Mesenchymal stem cell (in vitro differentiated cells and primary cell): ENCODE measurements at places on chromosomes 3 and 15.

- no peaks in the 10 kb centered on the region for H3K27me3 ChIP-seq
- H3K27ac ChIP-seq, result no peak overlapping the region
- DNase-seq, result peak; percentile 38
- H3K4me3 ChIP-seq, result no peak overlapping the region
- peaks cover 11% of the 10 kb centered on the region for H3K36me3 ChIP-seq
Measured at GRCh38 chr3:185912929-185913901, 24.6 kb downstream of the TRA2B start.

- no peak overlapping the region for H3K4me3 ChIP-seq
- no peaks in the 10 kb centered on the region for H3K27me3 ChIP-seq
- no peaks in the 10 kb centered on the region for H3K36me3 ChIP-seq
- DNase-seq, result no peak
Measured at GRCh38 chr3:163601426-163601825, 1476.9 kb downstream of the SI start.

DNA sequence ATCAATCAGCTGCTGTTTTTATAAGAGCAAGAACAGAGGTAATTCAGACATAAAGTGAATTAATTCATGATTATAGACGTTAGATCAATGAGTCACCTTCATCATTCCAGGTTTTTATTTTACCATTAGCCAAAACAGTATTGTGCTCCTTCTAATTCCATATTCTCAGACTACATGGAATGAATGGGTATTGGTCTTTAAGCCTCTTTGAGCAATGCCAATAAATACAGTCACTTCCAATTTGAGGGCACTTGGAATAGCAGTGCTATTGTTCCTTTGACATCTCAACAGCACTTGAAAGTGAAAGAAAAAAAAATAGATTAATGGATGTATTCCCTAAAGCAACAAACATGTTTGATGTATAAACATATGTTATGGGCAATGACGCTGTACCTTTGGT is 830.9 kb upstream of the CFAP20DC start:
- no peak overlapping the region for H3K27ac ChIP-seq
- H3K36me3 ChIP-seq, result no peaks in the 10 kb centered on the region
- H3K4me3 ChIP-seq, result no peak overlapping the region

DNA sequence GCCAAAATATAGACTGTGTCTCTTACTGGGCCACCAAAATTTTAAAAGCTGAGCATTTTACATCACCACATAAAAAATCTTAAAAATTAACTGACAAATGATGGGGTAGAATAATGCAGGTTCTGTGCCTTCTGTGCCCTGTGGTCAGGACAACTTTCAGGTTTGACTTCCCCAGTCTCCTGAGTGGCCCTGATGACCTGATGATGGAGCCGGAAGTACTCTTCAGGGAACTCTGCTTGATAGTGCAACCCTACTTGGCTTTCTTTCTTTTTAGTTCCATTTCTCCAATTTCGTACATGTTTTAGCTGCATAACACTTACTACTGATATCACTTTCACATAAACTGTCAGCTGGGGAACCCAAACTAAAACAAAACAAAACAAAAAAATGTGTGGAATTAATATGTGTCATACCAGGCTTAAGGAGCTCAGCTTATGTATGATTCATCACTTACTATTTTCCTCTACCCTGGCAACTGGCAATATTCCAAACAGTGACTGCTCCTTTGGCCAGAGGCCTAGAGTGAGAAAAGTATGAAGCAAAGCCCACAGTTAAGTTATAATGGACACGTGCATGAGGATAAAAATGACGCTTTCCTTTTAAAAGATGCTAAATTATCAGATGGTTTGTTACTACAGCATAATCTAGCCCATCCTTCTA is 194.3 kb downstream of the BCHE start:
- no peak overlapping the region for H3K4me3 ChIP-seq
- H3K36me3 ChIP-seq, result no peaks in the 10 kb centered on the region
- peak overlapping the region; percentile 99 for H3K27ac ChIP-seq
- no peaks in the 10 kb centered on the region for H3K27me3 ChIP-seq
- peaks cover 1% of the 10 kb centered on the region for H3K4me1 ChIP-seq

- H3K27ac ChIP-seq, result no peak overlapping the region
- peaks cover 3% of the 10 kb centered on the region for H3K4me1 ChIP-seq
- no peak for DNase-seq
- no peak overlapping the region for H3K4me3 ChIP-seq
- H3K27me3 ChIP-seq, result no peaks in the 10 kb centered on the region
- peaks cover 72% of the 10 kb centered on the region for H3K36me3 ChIP-seq
Measured at GRCh38 chr3:45515999-45516725, 78.4 kb upstream of the LIMD1 start.

- no peaks in the 10 kb centered on the region for H3K4me1 ChIP-seq
- H3K4me3 ChIP-seq, result no peak overlapping the region
- DNase-seq, result peak; percentile 23
- H3K27me3 ChIP-seq, result no peaks in the 10 kb centered on the region
Measured at GRCh38 chr3:60055765-60056164, 1005.9 kb upstream of the CFAP20DC start.

- no peak overlapping the region for H3K27ac ChIP-seq
- H3K27me3 ChIP-seq, result no peaks in the 10 kb centered on the region
- no peaks in the 10 kb centered on the region for H3K36me3 ChIP-seq
- no peak for DNase-seq
- H3K4me1 ChIP-seq, result no peaks in the 10 kb centered on the region
- no peak overlapping the region for H3K4me3 ChIP-seq
Measured at GRCh38 chr15:47650564-47650963, 66.7 kb upstream of the SEMA6D start.

DNA sequence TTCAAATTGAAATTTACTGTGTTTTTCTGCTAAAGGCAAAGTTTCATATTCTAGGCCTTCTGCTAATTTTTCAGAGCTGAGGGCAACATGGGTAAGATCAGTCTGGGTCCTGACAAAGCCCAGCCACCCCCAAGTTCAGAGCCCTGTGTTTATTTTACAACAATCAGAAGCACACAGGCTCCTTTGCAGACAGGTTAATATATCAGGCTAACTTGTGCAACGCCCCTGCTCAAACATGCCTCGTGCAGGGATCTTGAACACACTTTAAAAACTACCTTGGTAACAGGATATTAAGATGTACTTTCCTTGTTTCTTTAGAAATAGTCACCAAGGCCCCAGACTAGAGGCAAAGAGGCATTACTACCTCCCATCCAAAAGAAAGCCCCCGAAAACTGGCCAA is 64.0 kb downstream of the POLR2M start:
- peaks cover 3% of the 10 kb centered on the region for H3K4me1 ChIP-seq
- H3K36me3 ChIP-seq, result no peaks in the 10 kb centered on the region
- no peak overlapping the region for H3K4me3 ChIP-seq
- no peaks in the 10 kb centered on the region for H3K27me3 ChIP-seq

DNA sequence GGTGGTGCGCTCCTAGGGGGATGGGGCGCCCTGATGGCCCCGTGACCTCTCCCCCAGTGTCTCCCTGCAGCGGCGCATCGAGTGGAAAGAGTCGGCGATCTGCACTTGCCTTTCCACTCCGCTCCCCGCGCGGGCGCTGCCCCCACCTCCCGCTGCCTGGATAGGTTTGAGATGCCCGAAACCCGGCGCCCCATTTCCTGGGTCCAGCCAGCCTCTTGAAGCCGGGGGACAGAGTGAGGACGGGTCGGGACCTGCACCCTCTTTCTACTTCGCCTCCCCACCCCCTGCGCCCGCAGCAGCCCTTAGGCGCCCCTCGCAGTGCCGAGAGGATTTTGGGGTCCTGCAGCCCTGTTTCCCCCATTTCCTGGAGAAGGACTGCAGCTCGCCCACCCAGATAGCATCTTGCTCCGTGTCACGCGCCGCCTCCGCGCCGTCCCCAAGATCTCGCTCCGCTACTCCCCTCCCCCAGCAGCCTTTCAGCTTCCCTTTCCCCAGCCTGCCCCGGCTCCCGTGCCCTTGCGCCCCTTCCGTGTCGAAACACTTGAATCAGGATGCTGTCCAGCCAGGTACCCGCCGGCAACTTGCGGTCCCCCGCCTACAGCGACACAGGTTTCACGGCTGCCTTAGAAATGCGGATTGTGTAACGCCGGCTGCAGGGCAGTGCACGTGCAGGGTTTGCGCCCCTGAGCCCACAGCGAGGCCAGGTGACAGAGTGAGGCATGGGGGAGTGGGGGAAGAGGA is 519 bp downstream of the ABHD6 start:
- H3K27ac ChIP-seq, result no peak overlapping the region
- DNase-seq, result peak; percentile 21
- H3K36me3 ChIP-seq, result no peaks in the 10 kb centered on the region
- H3K27me3 ChIP-seq, result peaks cover 6% of the 10 kb centered on the region
- peak overlapping the region; percentile 94 for H3K4me3 ChIP-seq

GRCh38 chr3:47617086-47618010 is 38.7 kb upstream of the CSPG5 start:
- H3K4me3 ChIP-seq, result no peak overlapping the region
- peaks cover 2% of the 10 kb centered on the region for H3K4me1 ChIP-seq
- H3K36me3 ChIP-seq, result peaks cover 16% of the 10 kb centered on the region
- no peak overlapping the region for H3K27ac ChIP-seq
- peak; percentile 50 for DNase-seq

- H3K4me3 ChIP-seq, result no peak overlapping the region
- no peak overlapping the region for H3K27ac ChIP-seq
- DNase-seq, result no peak
- H3K4me1 ChIP-seq, result peaks cover 8% of the 10 kb centered on the region
Measured at GRCh38 chr3:47406762-47407149, 25.9 kb downstream of the PTPN23 start.

DNA sequence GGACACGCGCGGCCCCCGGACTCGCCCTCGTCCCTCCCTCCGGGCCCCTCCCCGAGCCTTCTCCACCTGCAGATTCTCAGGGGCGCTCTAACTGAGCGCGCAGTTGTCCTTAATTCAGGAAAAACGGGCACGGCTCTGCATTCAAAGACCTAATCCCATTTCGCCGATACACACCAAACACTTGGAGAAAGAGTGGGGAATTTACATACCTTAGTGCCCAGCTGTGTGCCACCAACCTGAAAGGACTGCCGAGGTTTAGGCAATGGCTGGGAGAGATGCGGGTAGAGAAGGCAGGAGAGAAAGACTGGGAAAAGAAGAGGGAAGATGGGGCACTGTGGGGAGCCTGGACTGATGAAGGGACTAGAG is 21.8 kb downstream of the IGDCC3 start:
- H3K27me3 ChIP-seq, result peaks cover 39% of the 10 kb centered on the region
- H3K36me3 ChIP-seq, result no peaks in the 10 kb centered on the region
- H3K27ac ChIP-seq, result no peak overlapping the region
- peak overlapping the region; percentile 61 for H3K4me3 ChIP-seq
- no peak for DNase-seq

GRCh38 chr3:124895756-124896155 is 8.6 kb upstream of the ITGB5 start:
- H3K36me3 ChIP-seq, result no peaks in the 10 kb centered on the region
- no peak for DNase-seq
- no peaks in the 10 kb centered on the region for H3K4me1 ChIP-seq
- H3K27me3 ChIP-seq, result no peaks in the 10 kb centered on the region

GRCh38 chr3:20673866-20674265 is 487.9 kb upstream of the SGO1 start:
- no peak for DNase-seq
- no peaks in the 10 kb centered on the region for H3K36me3 ChIP-seq

GRCh38 chr3:143850877-143851276 is 2.6 kb upstream of the SLC9A9 start:
- peak; percentile 25 for DNase-seq
- no peak overlapping the region for H3K4me3 ChIP-seq
- H3K36me3 ChIP-seq, result no peaks in the 10 kb centered on the region

GRCh38 chr15:32802286-32802936 is 84.6 kb downstream of the GREM1 start:
- peak; percentile 94 for DNase-seq
- H3K36me3 ChIP-seq, result no peaks in the 10 kb centered on the region
- peaks cover 6% of the 10 kb centered on the region for H3K27me3 ChIP-seq
- H3K4me1 ChIP-seq, result peaks cover 3% of the 10 kb centered on the region
- peak overlapping the region; percentile 50 for H3K27ac ChIP-seq
- no peak overlapping the region for H3K4me3 ChIP-seq
